ENCODE measurements at places on chromosomes 3 and 15.

GRCh38 chr3:114418724-114419543 is 125.1 kb downstream of the TIGIT start:
- DNase-seq: peak; percentile 89

GRCh38 chr15:67823314-67824196 is 1.8 kb upstream of the SKOR1 start:
- no peak for DNase-seq

DNA sequence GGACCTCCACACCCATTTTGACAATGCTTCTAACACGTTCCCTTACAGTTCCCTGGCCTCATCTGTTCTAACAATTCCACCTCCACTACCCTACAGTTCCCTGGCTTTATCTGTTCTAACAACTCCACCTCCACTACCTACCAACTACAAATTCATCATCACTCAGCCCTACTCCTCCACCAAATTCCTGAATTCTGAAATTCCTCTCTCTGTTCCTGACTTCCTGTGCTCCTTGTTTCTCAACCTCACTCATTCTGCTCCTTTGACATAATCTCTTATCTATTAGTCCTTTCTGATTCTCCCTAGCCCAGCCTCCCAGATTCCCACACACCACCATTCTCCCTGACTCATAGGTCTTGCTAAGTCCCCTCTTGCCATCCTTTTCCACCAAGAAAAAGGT is 22.5 kb downstream of the UPK1B start:
- no peak for DNase-seq

DNA sequence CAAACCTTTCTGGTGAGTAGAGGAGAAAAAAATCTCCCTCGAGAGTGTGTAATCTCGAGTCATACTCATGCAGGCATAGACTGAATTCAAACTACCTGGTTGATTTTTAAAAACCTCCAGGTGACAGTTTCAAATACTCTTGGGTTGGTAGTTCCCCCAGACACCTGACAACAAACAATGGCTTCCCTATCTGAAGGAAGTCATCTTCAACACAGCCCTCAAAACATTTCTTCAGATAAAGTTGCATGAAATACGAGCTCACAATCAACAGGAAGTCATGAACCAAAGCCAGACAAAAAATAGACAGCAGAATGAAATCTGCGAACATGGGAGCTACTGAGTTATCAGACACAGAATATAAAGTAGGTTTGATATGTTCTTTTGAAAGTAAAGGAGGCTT is 112.8 kb downstream of the ST8SIA2 start:
- no peak for DNase-seq

- no peak for DNase-seq
Measured at GRCh38 chr3:196712514-196713413, 587 bp downstream of the PIGX start.

DNA sequence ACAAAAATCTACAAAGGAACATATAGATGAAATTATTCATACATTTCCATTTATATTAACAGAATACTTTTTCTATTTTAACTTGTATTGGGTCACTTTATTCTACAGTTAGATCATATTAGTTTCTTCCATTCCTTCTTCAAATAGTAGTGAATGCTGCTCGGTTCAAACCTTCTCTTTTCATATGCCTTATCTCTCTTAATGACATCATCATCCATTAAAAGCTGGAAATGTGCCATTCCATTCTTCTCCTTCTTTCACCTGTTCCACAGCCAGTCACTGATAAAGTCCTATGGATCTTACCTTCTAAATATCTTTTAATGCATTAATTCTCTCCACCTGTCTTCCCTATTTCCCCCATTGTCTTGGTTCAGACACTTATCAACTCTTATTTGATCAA is 358.0 kb upstream of the POU1F1 start:
- DNase-seq: no peak

- no peak for DNase-seq
Measured at GRCh38 chr3:133137042-133137996, 99.1 kb downstream of the TMEM108 start.

DNA sequence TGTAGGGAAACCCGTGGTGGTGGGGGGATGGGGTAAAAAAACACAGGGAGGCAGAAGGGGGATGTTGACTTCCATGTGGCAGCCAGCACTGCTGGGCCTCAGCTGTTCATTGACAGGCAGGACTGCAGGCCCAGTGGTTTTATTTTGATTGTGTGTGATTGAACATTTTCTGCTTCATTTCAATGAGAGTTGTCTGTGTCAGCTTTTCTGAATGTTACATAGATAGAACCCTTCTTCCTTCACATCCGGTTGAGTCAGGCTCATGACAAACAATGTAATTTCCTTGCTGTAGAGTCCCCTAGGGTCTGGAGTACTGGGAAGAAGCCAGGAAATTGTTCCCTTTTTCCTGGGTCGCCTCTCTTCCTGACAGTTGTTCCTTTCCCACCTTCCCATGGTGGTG is 8.2 kb upstream of the RPP25 start:
- DNase-seq: peak; percentile 59

DNA sequence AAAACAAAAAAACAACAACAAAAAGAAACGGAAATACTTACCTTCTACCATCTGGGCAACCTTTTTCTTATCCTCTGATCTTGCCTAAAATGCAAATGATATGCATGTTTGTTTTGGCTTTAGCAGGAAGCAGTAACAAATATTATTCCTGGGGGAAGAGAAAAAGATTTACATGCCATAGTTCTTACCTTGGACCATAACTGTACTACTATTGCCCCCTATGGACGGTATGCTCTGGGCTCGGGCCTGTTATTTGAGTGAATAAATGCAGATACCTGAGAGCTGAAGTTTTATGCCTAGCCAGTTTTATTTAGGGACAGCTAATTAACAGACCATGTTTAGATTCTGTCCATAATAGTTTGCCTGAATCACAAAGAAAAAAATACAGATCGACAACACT is 12.6 kb upstream of the STARD5 start:
- peak; percentile 31 for DNase-seq

DNA sequence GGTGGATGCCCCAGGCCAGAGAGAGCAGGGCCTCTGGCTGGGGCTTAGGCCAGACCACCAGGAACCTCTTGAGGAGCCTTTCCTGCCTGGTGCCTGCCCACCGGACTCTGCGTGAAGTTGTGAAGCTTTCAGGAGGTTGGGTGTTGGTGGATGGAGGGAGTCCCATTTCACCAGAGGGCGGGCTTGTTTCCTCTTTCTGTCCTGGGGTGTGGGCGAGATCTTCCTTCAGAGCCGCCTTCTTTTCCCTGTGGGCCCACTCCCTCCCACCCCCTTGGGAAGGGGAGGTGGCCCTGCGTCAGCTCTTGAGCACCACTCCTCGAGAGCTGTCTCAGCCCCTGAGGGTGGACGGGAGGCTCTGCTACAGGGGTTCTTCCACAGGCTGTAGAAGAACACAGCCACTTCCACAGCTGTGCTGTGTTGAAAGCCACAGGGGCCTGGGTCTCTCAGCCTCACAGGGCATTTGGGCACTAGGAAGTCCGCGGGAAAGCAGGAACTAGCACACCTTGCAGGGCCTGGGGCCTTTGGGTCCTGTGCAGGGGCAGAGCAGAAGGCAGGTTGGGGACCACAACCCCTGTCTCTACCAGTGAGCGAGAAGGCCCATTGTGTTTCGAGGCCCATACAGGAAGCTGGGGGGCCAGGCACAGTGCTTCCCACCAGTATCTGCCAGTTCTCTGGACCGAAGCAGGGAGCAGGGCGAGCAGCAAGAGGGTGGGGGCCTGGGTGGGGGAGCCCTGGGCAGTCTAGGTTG is 2.1 kb downstream of the AMIGO3 start:
- no peak for DNase-seq

- peak; percentile 72 for DNase-seq
Measured at GRCh38 chr3:141000027-141000663, 51.0 kb upstream of the SPSB4 start.

DNA sequence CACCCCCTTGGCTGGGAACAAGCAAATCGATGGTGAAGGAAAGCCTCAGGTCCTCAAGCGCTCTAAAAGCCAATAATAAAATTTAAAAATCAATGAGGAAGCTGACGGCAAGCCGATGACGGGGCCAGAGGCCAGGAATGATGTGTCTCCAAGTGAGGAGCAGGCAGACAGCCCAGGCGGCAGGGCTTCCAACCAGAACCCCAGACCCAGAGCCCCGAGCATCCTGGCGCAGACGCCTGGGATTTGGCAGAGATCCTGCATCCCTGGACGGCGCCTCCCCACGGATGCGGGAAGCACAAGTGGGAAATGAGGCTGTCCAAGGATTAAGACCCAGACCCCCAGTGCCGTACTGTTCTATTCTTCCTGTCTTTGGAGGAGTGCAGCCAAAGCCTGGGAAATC is 123.0 kb upstream of the PROK2 start:
- DNase-seq: no peak

DNA sequence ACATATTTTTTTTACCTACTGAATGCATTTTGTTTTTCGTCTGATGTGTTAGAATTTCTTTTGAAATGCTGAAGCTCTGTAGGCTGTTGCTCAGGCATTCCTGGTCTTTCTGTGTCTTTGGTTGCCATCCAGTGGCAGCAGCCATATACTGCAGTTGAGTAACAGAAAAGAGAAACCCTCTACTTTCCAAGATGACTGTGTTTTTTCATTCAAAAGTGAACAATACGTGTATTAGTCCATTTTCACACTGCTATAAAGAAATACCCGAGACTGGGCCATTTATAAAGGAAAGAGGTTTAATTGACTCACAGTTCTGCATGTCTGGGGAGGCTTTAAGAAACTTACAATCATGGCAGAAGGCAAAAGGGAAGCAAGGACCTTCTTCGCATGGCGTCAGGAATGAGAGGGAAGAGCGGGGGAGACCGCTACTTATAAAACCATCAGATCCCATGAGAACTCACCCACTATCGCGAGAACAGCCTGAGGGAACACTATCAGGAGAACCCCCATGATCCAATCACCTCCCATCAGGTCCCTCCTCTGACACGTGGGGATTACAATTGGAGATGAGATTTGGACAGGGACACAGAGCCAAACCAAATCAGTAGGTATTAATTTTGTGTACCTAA is 4.7 kb upstream of the GOLGA8B start:
- DNase-seq: peak; percentile 76

- no peak for DNase-seq
Measured at GRCh38 chr3:126211569-126211968, 31.2 kb upstream of the ALDH1L1 start.

GRCh38 chr3:112736386-112736785 is 95.4 kb upstream of the CCDC80 start:
- DNase-seq: no peak

- DNase-seq: no peak
Measured at GRCh38 chr15:76987276-76987675, 7.7 kb upstream of the PSTPIP1 start.

DNA sequence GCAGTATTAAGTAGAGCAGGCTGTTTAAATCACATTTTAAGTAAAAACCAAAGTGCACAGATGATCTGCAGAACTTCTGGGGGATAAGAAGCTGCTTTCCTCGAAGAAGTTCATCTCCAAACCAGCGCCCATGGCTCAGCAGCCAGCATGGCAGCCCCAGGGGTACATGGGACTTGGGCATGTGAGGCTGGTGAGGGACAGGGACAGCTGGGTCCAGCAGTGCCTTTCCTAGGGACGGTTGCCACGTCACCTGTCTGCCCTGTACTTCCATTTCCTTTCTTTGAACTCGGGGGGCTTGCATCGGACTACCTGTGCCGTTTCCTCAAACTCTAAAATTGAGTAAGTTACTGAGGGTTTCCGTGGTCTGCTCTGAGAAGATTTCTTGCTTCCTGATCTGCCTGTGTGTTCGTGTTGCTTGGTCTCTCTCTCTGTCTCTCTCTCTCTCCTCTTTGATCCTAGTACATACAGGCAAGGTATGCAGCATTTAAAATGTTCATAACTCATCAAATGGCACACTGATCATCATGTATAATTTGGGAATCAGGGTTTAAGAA is 67.6 kb downstream of the IGF1R start:
- DNase-seq: no peak

- DNase-seq: no peak
Measured at GRCh38 chr3:72669224-72669623, 179.0 kb downstream of the SHQ1 start.

- DNase-seq: no peak
Measured at GRCh38 chr15:67922106-67922675, 82.3 kb upstream of the RNU6-1 start.

- no peak for DNase-seq
Measured at GRCh38 chr3:115855911-115856310, 232.6 kb downstream of the GAP43 start.

GRCh38 chr3:24261521-24261920 is 233.1 kb downstream of the THRB start:
- DNase-seq: no peak

- no peak for DNase-seq
Measured at GRCh38 chr15:96966554-96966953, 636.1 kb downstream of the NR2F2 start.
